Activated CD8-positive, alpha-beta memory T cell treated with anti-CD3 and anti-CD28 coated beads, Interleukin-2, amount 10 ng/mL, durations not matched to agents 7 days and 5 days (primary cell): ENCODE measurements at places on chromosomes 7 and 10. TPM values are rescaled to one million over a fixed set of nuclear protein-coding genes. Genes with fewer than 3 reads are reported as not detected.

PARP12 gene
- 215 TPM for total RNA-seq

SHOC2 gene
- 39.3 TPM for total RNA-seq

WNT2 gene
- total RNA-seq: not detected

PTPRN2 gene
- 3.2 TPM for total RNA-seq

- no peaks in the 10 kb centered on the region for H3K36me3 ChIP-seq
- no peaks in the 10 kb centered on the region for H3K27me3 ChIP-seq
- H3K4me3 ChIP-seq: no peak overlapping the region
- no peak for DNase-seq
Measured at GRCh38 chr7:31408140-31408729, 67.7 kb upstream of the NEUROD6 start.

DNA sequence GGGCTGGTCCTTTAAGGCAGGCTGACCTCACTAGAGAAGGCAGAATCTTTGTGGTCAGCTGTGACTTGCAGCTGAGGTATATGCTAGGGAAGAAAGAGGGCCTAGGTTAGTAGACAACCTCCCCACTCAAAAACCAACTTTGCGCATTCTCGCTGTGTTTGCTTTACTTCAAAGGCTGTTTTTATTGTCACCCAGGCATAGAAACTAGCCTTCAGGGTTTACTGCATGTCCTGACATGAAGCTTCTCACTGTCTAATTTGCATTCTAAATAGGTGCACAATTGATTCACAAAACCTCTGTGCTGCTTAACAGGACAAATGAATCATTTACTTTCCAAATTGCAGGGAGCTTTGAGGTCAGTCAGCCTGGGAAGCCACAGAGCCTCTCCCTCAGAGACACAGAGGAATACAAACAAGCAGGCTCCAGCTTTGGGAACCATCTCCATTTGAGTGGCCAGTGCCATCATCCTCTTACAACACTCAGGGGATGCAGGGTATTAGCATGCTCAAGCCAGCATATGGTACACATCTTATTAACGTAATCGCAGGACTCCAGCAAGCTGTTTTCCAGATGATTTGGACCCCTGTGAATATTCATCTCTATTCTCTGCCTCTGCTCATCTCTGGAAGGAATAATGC, 596.4 kb upstream of the GHITM start:
- no peaks in the 10 kb centered on the region for H3K36me3 ChIP-seq
- H3K4me3 ChIP-seq: no peak overlapping the region
- H3K27me3 ChIP-seq: no peaks in the 10 kb centered on the region
- no peak overlapping the region for H3K27ac ChIP-seq
- no peak for DNase-seq

- no peak for DNase-seq
- no peaks in the 10 kb centered on the region for H3K36me3 ChIP-seq
- H3K27me3 ChIP-seq: no peaks in the 10 kb centered on the region
Measured at GRCh38 chr7:104933521-104933988, 80.5 kb upstream of the KMT2E start.

DNA sequence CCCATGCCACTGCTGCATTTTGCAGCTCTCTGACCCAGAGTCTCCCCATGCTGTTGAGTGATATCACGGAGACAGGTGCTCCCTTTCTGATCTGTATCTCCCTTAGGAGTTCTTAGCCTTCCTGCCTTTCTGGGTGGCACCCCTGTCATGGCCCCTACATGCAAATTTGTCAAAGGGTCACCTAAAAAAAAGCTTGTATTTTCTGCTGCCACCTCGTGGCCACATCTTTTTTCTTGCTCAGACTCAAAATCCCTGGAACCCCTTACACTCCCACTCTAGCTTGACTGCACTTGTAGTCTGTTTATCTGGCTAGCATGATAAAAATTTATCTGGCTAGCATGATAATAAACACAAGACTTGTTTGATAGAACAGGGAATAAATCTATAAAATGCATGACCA, 809.1 kb downstream of the SORCS1 start:
- no peak overlapping the region for H3K4me3 ChIP-seq
- DNase-seq: no peak
- no peak overlapping the region for H3K27ac ChIP-seq
- no peaks in the 10 kb centered on the region for H3K36me3 ChIP-seq
- no peaks in the 10 kb centered on the region for H3K4me1 ChIP-seq

GRCh38 chr10:126868371-126868770, 36.9 kb upstream of the DOCK1 start:
- H3K27me3 ChIP-seq: no peaks in the 10 kb centered on the region
- no peaks in the 10 kb centered on the region for H3K36me3 ChIP-seq
- H3K4me1 ChIP-seq: no peaks in the 10 kb centered on the region
- no peak overlapping the region for H3K27ac ChIP-seq
- DNase-seq: no peak
- no peak overlapping the region for H3K4me3 ChIP-seq

GRCh38 chr10:33229252-33229948, 105.1 kb downstream of the NRP1 start:
- peaks cover 27% of the 10 kb centered on the region for H3K27me3 ChIP-seq
- no peaks in the 10 kb centered on the region for H3K4me1 ChIP-seq
- H3K36me3 ChIP-seq: no peaks in the 10 kb centered on the region
- no peak overlapping the region for H3K27ac ChIP-seq
- DNase-seq: no peak
- H3K4me3 ChIP-seq: no peak overlapping the region

DNA sequence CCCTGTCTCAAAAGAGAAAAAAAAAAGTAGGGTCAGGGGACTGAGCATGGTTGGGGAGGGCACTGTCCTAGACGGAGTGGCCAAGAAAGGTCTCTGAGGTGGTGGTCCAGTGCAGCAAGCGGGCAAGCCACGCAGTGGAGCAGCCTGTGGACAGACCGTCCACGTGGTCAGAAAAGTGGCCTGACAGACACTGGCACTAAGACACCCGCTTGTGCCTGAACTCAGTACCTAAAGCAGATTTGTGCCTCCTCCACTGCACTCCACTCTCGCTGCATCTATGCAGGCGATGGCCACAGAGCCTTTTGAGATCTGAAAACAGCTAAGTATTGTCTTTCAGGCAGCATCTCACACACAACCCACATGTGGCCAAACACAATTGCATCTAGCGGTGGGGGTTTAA, 8.8 kb downstream of the ASB10 start:
- peaks cover 14% of the 10 kb centered on the region for H3K27me3 ChIP-seq
- H3K36me3 ChIP-seq: no peaks in the 10 kb centered on the region
- no peak overlapping the region for H3K4me3 ChIP-seq
- no peak for DNase-seq
- H3K27ac ChIP-seq: no peak overlapping the region

DNA sequence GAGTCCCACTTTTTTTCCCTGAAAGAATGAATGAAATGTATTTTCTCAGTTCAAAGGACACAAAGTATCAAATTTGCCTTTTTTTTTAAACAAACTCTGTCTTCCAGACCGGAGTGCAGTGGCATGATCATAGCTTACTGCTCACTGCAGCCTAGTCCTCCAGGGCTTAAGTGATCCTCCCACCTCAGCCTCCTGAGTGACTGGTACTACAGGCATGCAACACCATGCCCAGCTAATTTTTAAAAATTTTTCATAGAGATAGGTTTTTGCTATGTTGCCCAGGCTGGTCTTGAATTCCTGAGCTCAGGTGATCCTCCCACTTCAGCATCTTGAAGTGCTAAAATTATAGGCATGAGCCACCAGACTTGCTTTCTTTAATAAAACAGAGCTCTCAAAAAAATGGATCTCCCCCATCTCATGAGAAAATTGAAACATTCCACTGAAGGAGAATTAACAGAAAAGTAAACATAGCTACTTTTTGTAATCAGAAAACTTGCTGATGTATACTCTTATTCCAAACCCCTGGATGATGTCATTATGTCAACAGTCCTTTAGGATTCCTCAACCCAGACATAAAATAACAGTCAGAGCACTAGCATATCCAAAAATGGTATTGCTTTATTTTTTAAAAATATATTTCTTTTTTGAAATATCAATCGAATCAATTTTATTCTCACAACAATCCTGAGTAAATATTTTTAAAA, 12.3 kb upstream of the TRDMT1 start:
- H3K27me3 ChIP-seq: no peaks in the 10 kb centered on the region
- H3K4me3 ChIP-seq: no peak overlapping the region
- DNase-seq: no peak
- peaks cover 26% of the 10 kb centered on the region for H3K36me3 ChIP-seq
- peaks cover 61% of the 10 kb centered on the region for H3K4me1 ChIP-seq

DNA sequence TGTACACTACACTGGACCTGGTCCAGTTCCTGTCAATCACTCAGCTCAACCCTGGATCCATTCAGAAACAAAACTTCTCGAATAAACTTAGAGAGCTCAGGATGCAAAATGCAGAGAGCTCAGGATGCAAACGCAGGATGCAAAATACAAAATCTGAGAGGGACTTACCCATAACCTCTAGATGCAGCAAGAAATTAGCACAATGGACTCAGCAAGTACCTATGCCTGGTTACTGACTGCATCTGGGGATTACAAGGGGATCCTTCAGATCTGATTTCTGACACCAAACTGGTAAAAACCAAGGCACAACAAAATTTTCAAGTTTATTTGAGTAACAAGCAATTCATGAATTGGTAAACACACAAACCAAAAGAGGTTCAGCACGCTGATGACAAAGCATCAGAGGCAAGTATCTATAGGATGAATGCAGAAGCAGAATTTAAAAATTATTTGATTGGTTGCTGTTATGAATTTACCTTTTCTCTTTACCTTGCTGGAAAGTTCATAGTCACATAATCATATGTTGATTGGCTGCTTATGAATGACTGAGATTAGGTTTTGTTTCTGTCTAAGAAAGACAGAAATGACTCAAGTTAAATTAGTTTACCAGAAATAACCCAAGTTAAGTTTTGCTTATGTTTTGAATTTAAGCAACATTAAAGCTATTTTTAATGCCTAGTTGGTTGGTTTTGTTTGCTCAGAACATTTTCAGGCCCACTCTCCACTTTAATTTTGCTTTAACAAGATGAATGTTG, 11.4 kb downstream of the GIMAP6 start:
- peaks cover 46% of the 10 kb centered on the region for H3K36me3 ChIP-seq
- peaks cover 50% of the 10 kb centered on the region for H3K4me1 ChIP-seq
- H3K4me3 ChIP-seq: peak overlapping the region; percentile 3
- peak overlapping the region; percentile 78 for H3K27ac ChIP-seq

DNA sequence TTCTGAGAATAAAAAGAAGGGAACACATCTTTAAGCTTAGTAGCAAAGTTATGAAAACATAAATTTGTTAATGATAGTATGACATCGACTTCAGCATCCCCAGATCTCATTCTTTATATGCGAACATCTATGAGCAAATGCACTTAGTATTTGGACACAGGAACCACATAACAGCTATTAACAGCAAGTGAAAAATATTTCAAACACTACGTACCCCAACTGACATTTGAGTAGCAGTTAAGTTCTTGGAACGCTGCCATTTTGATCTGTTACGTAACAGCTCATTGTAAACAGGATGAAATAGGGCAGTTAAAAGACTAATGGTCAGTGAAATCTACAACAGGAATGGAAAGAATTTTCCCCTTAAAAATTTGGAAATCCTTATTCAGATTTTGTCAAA, 428.9 kb downstream of the TNS3 start:
- H3K4me3 ChIP-seq: no peak overlapping the region
- no peak for DNase-seq
- H3K27ac ChIP-seq: no peak overlapping the region
- no peaks in the 10 kb centered on the region for H3K27me3 ChIP-seq
- H3K4me1 ChIP-seq: no peaks in the 10 kb centered on the region

GRCh38 chr10:92052741-92053140, 129.2 kb downstream of the BTAF1 start:
- H3K27me3 ChIP-seq: no peaks in the 10 kb centered on the region
- H3K4me1 ChIP-seq: peaks cover 8% of the 10 kb centered on the region
- DNase-seq: no peak
- H3K27ac ChIP-seq: no peak overlapping the region

DNA sequence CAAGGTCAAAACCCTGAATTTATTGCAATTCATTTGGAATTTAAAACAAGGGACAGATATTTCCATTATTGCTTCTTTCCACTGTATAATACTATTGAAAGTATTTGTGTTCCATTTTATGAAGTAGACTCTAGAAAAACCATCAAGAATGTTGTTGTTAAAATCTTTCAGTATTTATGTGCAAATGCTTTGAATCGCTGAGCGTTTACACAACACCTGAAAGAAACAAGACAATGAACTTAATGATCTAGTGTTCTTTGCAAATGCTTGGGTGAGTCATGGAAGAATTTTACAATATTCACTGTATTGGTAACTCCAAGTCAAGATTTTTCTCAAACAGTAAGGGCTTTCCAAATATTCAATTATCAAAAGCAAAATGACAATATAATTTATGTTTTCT, 97.1 kb downstream of the VIPR2 start:
- peaks cover 15% of the 10 kb centered on the region for H3K4me1 ChIP-seq
- no peak for DNase-seq
- H3K27me3 ChIP-seq: peaks cover 45% of the 10 kb centered on the region

GRCh38 chr10:78560341-78560688, 508.5 kb upstream of the ZMIZ1 start:
- no peaks in the 10 kb centered on the region for H3K36me3 ChIP-seq
- no peak for DNase-seq
- H3K4me1 ChIP-seq: no peaks in the 10 kb centered on the region
- no peak overlapping the region for H3K27ac ChIP-seq
- H3K4me3 ChIP-seq: no peak overlapping the region

DNA sequence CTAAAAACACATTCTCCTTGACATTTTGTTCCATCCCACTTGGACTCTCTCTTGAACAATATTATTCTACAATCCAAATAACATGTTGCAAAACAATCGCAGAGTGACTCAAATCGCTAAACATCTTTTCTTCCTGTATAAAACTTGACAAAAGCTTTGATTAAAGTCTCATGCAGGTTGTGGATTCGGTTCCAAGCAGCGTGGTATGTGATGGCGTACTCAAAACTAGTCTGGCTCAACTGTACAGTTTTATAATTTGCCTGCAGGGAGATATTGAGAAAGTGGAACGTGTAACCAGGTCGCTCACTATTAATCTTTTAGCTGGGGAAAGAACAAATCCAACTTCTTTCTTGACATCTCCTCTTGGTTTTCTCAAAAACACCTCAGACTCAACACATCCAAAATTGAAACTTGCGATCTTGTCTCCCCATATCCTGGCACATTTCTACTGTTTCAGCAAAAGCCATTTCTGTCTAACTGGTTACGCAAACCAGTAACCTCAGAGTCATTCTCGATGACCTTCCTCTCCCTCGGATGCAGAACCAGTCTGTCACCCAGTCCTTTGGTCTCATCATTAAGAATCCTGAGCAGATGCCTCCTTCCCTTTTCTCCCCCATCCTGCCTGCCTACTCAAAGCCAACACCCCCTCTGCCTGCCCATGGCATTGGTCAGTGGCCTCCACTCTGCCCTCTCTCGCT, 100.1 kb downstream of the CACNB2 start:
- no peaks in the 10 kb centered on the region for H3K4me1 ChIP-seq
- H3K27ac ChIP-seq: no peak overlapping the region
- no peak for DNase-seq

DNA sequence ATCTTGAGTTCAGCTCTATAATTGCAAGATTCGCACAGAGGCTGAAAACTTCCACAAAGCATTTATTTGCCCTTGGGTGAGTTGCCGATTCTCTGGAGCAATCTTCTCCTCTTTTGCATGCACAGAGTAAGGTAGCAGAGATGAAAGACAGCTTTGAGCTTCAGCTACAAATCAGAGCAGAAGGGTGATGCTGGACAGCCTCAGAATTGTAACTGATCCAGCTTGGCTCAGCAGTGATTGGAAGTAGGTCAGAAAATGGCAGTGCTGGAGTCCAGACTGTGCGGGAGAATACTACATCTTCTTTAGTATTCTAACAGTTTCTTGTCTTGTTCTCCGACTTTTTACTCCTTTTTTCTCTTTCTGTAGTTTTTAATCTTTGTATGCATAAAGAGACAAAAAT, 55.4 kb upstream of the CDC14C start:
- no peak overlapping the region for H3K27ac ChIP-seq
- no peak for DNase-seq
- no peaks in the 10 kb centered on the region for H3K4me1 ChIP-seq
